ENCODE measurements at places on chromosomes 5 and 9. TPM values are rescaled to one million over a fixed set of nuclear protein-coding genes. Genes with fewer than 3 reads are reported as not detected.

The GABBR2 gene
- not detected for total RNA-seq

The SPINK6 gene
- 1.9 TPM for total RNA-seq

DNA sequence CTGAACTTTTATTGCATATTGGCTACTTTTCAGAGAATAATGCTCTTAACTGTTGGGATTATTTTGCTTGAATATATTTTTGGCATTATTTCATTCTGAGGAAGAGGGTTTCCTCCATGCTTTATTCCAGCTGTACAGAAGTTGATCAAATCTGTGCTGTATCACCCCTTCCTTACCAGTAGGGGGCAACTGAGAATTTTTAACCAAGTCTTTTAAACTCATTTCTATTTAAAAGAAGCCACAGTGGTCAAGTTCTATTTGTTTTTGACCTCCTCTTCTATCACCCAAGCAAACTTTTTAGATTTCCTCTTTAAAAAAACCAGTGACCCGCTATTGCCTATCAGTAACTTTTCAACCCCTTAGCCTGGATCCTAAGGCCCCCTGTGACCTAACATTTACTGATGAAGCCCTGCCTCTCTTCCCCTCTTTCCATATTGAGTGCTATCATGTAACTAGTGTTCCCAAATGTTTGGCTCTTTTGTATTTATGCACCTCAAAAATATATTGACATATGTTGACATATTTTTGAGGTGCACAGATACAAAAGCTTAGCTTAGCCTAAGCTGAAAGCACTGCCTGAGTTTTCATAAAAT lies 80.6 kb downstream of the FBXO4 start:
- DNase-seq = peak; percentile 33

DNA sequence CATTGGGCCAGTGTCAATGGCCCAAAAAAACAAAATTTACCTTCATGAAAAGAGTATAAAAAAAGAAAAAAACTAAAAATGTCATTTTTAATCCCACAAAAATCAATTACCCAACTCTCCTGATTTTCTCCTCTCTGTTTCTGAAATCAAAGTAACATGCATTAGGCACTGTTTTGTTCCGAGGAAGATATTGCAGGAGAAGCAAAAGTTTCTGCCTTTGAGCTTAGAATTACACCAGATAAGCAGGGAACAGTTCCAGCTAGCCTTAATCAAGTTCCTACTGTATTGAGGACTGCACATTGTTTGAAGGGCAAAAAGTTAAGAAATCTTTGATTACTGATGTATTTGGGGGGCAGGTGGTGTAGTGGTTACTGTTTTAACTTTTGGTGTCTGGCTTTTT lies 1.1 kb upstream of the PRKAA1 start:
- no peak for DNase-seq

- no peak for DNase-seq
Observed at GRCh38 chr5:107770051-107770450, 99.3 kb upstream of the EFNA5 start.

The TNC gene
- total RNA-seq = 49.8 TPM

DNA sequence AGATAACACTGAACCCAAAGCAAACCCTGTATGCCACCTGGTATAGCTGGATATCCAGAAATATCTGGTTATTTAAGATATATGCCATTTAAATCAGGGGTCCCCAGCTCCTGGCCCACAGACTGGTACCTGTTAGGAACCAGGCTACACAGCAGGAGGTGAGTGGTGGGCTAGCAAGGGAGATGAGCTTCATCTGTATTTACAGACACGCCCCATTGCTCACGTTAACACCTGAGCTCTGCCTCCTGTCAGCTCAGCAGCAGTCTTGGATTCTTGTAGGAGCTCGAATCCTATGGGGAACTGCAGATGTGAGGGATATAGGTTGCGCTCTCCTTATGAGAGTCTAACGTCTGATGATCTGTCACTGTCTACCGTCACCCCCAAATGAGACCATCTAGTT lies 646.6 kb downstream of the TLE4 start:
- DNase-seq = no peak

GRCh38 chr5:163189023-163189553 lies 248.3 kb upstream of the CCNG1 start:
- no peak for DNase-seq

- DNase-seq = peak; percentile 39
Observed at GRCh38 chr5:154351566-154351965, 94.2 kb upstream of the SAP30L start.

The AGXT2 gene
- not detected for total RNA-seq

DNA sequence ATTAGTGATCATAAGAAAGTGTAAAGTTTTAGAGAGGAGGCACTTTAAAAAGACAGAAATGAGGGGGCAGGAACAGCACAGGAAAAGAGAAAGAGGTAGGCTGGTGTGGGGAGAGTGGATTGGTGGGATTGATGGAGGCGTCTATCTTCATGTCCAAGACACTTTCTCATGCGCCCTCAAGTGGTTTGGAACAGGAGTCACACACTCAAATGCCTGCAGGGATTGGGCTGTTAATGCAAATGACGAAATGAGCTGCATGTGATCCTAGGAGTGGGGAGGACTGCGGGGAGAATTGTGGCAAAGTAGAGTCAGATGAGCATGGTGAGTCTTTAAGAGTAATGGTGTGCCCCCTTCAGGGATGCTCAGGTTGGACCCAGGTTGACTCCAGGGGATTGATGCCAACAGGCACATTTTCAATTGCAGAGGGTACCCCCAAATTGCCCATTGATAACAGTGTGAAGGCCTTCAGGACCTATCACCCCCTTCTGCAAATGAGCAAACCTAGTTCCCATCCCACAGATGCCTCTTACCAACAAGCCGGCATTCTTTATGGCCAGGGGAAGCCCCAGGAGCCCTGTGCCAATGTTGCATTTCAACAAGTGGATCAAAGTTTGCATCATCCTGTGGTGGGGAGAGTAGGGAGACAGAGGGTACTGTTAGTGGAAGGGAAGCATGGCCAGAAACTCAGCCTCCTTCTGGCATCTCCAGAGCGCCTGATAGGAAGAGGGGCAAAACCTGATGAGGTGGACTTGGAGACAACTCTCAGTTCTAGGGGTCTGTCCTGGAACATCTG lies 5.3 kb downstream of the SLC36A3 start:
- DNase-seq = peak; percentile 90

DNA sequence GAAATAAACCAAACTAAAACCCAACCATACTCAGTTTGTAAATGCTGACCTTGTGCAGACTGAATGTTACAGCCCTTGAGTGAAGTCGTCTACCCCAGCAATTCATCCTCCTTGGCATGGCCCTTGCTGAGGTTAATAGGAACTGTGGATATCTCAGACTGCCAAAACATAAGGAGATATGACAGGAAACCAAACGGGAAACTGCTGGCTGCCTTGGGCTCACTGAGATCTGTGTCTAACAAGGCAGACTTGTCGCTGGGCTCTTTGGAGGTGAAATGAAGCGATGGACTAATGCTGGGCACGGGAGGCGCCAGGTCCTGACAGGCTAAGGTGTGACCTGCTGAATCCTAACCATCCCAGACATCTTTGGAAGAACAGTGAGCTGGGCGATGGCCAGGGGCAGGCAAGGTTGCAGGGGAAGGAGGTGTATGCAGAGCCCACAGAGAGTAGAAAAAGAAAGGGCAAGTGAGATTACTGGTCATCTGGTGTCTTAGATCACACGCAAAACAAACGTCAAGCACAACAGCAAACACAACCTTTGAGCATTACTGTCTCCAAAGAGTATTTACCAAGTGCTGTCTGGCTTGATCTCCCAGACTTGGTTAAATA lies 44.6 kb upstream of the ALDH1A1 start:
- no peak for DNase-seq

DNA sequence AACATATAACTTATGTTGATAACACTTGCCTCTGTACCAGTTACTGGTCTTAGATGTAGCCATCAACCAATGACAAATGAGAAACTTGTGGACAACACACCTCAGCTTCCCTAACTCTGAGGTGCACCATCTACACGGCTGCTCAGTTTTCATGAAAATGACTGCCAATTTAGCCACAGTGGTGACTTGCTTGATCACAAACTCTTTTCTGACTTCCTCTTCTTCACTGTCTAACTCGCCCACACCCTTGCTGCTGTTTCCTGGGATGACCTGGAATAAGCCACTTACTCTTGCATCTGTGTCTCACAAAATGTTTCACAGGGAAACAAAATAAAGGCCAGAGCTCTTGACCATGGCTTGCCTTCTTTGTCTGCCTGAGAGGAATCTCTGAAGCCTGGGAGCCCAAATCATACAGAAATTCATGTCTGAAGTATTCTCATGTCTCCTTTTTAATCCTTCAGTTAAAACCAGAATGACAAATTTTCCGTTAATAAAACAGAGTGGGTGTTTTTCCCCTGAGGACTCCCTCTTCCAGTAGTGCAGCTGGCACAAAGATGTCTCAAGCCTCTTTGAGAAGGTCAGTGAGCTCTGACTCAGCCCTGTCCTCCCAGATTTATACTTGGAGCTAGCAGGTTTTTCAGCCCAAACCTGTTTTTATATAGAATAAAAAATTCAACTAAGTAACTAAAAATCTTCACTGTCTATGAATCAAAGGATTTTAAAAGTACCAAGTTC lies 126.5 kb upstream of the PAM start:
- peak; percentile 15 for DNase-seq

GRCh38 chr9:13941714-13942113 lies 372.2 kb downstream of the NFIB start:
- no peak for DNase-seq

The IL3 gene
- total RNA-seq = not detected

The GPR21 gene
- not detected for total RNA-seq

The NEK6 gene
- 27.5 TPM for total RNA-seq

DNA sequence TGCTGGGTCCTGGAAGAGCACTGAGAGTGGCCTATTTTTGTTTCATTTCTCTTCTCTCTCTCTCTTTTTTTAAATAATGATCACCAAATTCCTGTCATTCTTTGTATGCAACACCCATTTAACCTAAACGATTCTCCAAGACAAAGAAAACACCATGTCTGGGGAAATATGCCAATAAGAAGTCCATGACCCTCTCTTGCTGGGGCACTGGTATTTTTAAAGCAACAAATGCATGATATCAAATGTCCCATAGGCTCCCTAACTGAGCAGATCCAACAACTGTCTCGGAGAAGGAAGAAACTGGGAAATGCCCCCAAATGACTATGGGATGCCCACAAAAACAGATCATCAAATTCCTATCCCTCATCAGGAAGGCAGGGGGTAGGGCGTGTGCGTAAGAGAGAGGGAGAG lies 567.4 kb downstream of the CCDC171 start:
- DNase-seq = peak; percentile 15

The RAB3C gene
- total RNA-seq = not detected

The ECPAS gene
- total RNA-seq = 152 TPM

The CD274 gene
- 2.6 TPM for total RNA-seq

DNA sequence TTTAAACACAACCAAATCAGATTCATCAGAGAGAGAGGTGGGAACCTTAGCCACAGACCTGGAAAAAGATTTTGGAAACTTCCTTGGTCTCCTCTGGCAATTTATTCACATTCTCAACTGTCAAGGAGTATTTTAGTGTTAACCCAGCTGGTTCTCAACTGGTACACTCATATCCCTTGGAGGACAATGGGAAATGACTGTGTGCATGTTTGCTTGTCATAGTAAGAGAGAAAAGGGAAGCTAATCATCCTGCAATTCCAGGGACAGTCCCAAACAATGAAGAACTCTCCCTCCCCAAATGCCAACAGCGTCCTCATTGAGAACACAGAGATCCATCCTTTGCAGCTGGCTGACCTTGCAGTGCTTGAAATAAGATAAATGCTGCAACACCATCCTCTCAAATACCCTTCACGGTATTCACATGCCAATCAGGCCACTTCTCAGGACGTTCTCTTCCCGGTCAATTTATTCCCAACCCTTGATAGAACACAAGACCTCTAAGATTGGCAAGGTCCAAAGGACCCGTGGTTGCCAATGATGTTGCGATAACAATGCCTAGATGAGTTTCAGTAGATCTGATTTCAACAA lies 75.5 kb downstream of the EPB41L4B start:
- no peak for DNase-seq

GRCh38 chr5:112549605-112550166 lies 130.6 kb upstream of the EPB41L4A start:
- DNase-seq = no peak

GRCh38 chr5:180628211-180628610 lies 21.2 kb downstream of the FLT4 start:
- no peak for DNase-seq

- no peak for DNase-seq
Observed at GRCh38 chr5:8340261-8340660, 471.3 kb downstream of the MTRR start.

DNA sequence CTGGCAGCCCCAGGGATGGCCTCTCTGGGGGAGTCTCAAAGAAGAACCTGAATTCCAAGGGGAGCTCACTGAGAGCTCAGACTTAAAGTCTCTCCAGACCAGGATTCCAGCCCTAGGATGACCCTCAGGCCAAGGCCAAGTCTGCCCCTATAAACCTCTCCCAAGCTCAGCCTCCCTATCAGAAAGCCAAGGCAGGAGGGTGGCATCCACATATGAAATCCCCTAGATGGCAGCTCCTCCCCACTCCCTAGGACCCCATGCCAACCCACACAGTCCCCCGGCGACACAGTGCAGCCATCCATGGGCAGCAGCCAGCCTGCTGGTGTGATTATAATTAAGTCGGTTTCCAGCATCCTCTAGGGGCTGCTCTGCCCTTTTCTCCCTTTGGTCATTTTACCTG lies 269.9 kb downstream of the CDK5RAP2 start:
- no peak for DNase-seq

The SH3TC2 gene
- 6.2 TPM for total RNA-seq

The PPP3R2 gene
- not detected for total RNA-seq

- no peak for DNase-seq
Observed at GRCh38 chr5:106140101-106140500, 1530.6 kb downstream of the EFNA5 start.

DNA sequence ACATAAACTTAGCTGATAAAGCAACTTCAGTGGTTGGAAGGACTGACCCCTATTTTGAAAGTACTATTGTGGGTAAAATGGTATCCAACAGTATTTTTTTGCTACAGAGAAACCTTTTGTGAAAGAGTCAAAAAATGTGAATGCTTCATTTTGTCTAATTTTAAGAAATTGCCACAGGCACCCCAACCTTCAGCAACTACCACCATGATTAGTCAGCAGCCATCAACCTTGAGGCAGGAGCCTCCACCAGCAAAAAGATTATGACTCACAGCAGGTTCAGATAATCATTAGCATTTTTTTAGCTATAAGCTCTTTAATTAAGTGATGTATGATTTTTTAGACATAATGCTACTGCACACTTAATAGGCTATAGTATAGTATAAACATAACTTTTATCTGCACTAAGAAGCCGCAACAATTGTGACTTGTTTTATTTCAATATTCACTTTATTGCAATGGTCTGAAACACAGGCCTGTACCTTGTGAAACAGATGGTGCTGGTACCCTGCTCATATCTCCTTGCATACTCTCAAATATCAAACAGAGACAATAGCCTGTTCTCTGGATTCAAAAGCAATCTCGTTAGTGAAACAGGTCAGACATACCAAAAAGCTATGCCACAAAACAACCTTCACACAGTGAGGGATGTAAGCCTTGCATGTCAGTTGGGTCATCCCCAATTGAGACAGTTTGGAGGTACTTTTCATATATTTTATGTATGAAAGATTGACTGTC lies 261.2 kb upstream of the FAM174A start:
- DNase-seq = no peak

DNA sequence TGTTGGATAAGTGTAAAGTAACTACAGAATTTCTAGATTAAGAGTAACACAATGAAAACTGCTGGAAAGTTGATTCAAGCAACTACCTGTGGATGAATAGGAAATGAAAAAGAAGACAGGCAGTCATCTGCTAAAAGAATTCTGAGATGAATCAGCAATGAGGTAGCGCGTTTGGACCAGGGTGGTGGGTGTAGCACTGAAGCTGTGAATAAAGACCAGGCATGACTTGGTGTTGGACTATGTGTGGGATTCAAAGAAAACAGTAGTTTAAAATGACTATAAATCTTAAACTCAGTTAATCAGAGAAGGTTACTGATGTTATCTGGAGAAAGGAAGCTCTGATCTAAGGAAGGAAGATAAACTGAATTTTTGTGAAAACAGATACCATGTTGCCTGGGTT lies 159.8 kb downstream of the FBN2 start:
- no peak for DNase-seq

Measured in MCF 10A (cell line).